Stimulated activated CD8-positive, alpha-beta memory T cell treated with anti-CD3 and anti-CD28 coated beads, Interleukin-15, amount 100 ng/mL, for 1 hour (primary cell): ENCODE measurements at places on chromosomes 7 and 10.

- no peak for DNase-seq
Measured at GRCh38 chr7:5088906-5089305, 43.2 kb downstream of the RBAK start.

DNA sequence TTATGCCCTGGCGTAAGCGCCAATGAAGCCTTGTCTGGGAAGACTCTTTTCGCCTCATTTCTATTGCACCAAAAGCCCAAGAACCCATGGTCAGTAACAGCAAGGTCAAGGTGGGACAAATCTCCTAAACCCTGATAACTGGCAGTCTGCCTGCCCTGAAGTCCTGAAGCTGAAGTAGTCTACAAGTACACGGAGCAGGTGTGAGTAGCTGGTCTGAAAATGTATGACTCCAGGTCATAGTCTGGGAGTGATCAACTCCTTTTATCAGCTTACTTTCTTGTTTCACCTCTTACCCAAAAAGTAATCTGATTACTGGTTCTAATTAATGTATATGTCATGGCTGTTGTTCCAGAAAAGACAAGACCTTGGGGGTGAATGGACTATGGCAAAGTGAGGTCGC, 107.3 kb upstream of the EFCAB10 start:
- DNase-seq: no peak

GRCh38 chr7:105448181-105448580, 59.5 kb upstream of the SRPK2 start:
- no peak for DNase-seq

- DNase-seq: no peak
Measured at GRCh38 chr7:142481548-142481947, 223.7 kb upstream of the PRSS58 start.

DNA sequence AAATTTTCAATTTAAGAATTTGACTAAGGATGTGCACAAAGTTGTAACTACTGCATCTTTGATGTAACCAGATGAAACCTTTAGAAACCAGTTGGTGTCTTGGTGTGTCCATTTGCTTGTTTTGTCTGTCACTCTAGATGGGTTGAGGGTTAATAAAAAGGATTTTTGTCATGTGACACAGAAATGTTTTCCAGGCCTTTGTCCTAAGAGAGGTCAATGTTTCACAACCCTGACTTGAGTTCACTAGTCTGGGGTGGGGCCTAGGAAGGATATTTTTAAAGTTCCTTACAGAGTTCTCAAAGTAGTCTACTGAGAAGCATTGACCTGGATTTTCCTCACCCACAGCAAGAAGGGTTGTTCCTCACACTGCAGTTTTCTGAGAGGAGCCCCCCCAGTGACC, 90.3 kb downstream of the HERPUD2 start:
- no peak for DNase-seq

DNA sequence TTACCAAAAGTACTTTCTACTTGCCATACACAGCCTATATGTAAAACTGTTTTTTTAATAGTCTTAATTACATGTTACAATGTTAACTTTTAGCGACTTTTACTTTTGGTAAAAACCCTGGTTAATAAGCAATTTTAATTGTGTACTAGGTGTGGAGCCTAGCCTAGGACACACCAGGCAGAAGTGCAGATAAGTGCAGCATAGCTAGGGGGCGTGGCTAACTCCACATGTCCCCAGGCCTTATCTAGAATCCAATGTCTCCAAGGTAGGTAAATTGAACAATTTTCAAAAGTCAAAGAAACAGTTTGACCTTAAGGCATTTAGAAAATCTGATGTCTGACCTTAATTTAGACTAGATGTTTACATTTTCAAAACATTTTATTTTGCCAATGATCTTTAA, 858.7 kb downstream of the CCSER2 start:
- DNase-seq: no peak

GRCh38 chr10:44280226-44281014, 104.5 kb downstream of the CXCL12 start:
- no peak for DNase-seq

GRCh38 chr7:11748884-11749283, 83.1 kb downstream of the THSD7A start:
- DNase-seq: no peak

DNA sequence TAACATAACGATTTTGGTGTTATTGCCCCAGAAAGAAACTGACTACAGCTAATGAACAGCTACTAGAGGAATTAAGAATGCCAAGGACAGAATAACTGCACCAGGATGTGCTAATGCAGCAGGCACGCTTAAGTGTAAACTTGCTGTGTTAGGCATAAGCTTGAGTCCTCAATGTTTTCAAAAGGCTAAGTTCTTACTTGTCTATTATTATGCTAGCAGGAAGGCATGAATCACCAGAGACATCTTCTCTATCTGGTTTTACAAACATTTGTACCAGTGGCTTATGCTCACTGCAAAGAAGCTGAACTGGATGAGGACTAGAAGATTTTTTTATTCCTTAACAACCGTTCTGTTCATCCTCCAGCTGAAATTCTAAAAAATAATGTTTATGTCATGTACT, 1035.3 kb downstream of the NRG3 start:
- no peak for DNase-seq

DNA sequence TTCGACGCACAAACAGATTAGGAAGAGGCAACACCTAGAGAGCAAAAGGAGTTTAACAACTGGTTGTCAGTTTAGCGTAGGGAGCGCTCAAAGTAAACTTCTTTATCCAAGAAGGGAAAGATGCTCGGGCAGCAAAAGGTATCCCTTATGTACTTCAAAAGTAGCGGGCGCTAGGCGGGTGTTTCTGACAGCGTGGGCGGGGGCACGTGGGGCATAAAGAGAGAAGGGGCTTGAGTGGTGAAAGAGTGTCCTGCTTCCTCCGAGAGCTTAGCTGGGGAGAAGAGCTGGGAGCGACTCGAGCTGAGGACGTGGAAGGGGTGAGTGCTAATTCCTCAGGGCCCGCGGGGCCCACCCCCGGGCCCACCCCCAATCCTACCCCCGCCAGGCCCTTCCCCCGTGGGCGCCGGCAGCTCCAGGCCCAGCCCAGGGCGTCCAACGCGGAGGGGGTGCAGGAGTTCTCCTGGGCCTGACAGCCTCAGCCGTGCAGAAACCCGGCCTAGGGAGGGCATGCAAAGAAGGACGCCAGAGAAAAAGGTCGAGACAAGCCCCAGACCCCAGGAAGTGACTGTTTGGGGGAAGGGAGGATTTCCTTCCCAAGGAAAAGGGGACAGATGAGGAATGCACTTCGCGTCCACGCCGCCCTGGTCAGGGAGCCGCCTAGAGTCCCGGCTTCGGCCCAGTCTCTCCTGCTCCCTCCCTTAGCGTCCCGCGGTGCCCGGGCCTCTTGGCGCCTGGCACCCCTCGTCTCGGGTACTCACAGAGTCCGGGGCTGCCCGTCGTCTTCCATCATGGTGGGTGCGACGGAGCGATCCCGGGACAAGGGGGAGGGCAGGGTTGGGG, 868 bp downstream of the TIAL1 start:
- DNase-seq: peak; percentile 28

- DNase-seq: no peak
Measured at GRCh38 chr7:139153832-139154231, 44.3 kb upstream of the ZC3HAV1 start.

- DNase-seq: no peak
Measured at GRCh38 chr10:60367901-60368300, 21.8 kb downstream of the ANK3 start.
